ENCODE measurements at places on chromosomes 1 and 21.

DNA sequence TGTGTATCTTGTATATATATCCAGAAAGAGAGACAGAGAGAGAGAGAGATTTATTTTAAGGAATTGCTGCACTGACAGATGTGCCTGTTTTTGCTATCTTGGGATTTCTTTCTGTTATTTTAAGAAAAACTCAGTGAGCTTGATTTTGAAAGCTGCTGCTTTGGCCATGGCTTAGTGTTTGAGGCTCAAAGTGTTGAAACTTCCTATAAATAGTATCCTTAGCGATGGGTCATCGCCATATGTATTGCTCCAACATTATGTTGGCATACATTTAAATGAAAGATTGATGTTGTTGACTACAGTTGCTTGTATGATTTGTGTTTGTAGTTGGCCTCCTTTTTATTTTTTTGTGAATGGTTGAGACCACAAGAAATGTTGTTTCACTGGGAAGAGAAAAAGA is 29.0 kb upstream of the NTPCR start:
- no peak for DNase-seq

DNA sequence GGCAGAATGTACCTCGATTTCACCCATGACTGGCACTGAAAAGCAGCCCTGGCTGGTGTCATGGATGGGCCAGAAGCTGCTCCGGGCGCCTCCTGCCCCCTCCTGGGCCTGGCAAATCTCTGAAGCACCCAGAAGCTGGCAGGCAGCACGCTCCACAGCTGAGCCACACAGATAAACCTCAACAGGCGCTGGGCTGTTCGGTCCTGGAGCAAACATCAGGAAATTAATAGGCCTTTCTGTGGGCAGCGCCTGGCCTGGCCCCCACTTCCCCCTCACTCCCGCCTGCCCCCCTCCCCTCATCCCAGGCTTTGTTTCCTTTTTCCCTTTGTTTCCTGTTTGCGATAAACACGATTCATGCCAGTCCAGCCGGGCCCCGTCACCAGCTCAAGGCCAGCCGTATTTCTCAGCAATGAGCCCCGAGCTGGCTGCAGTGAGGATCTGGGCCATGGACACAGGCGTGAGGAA is 20.1 kb upstream of the DISP3 start:
- DNase-seq: no peak

DNA sequence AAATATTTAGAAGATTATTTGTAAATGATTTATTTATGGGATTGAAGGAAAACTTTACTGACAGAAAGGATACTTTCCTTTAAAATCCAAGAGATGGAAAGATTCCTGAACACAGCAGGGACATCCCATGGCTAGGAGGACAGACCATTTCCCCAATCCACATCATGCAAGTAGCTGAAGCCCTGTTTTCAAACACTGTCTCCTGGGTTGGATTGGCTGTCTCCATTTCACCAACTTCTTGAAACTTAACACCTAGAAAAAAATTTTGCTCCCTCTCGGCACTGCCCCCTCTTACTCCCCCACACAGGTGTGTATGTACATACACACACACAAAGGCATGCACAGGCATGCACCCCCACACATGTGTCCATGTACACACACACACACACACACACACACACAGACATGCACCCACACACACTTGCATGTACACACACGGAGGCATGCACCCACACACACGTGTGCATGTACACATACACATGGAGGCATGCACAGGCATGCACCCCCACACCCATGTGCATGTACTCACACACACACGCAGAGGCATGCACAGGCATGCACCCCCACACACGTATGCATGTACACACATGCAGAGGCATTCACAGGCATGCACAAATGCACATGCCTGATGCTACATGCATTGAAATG is 320.0 kb downstream of the CHRM3 start:
- DNase-seq: no peak

GRCh38 chr1:76715474-76715873 is 151.8 kb upstream of the ST6GALNAC5 start:
- DNase-seq: no peak

- no peak for DNase-seq
These were observed 363.0 kb downstream of the ZP4 start for GRCh38 chr1:237527761-237528160.

Data from NCI-H1436 (cell line).